ENCODE measurements at places on chromosomes 5 and 9.

GRCh38 chr5:78537821-78538220 is 110.8 kb downstream of the LHFPL2 start:
- DNase-seq, result no peak

- no peak for DNase-seq
Observed at GRCh38 chr9:116760636-116761035, 73.5 kb downstream of the TRIM32 start.

DNA sequence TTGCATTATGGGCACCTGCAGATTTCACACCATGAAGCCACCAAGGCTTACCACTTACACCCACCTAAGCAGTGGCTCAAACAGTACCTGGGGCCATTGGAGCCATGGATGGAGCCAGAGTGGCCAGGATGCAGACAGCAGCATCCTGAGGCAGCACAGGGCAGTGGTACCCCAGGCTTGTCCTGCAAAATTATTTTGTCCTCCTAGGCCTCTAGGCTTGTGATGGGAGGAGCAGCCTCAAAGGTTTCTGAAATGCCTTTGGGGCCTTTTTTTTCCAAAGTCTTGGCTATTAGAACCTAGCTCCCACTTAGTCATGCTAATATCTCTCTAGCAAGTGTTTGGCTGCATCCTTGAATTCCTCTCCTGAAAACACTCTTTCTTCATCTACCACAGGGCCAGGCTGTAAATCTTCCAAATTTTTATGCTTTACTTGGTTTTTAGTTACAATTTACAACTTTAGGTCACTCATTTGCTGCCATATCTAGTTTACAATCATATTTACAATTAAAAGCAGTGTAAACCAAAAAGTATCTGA is 15.7 kb downstream of the TMC1 start:
- no peak for DNase-seq

GRCh38 chr5:118733394-118733793 is 255.0 kb downstream of the DTWD2 start:
- DNase-seq, result no peak

DNA sequence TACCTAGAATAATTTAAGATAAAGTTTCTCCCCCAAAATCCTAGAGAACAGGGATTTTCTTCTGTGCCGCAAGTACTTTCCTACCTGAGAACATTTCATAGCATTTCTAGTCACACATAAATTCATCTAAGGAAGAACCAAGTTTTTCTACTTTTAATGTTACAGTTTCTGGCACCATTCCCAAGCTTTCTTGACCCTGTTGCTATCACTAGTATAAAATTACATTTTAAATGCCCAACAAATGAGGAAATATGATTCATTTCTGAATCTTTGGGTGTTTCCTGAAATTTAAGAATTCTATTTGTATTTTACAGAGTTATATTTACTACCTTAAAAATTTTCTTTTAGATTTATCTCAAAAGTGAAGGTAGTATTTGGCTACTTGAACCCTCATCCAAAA is 137.8 kb downstream of the LPAR1 start:
- DNase-seq, result no peak

- DNase-seq, result no peak
Observed at GRCh38 chr9:32442433-32442832, 58.0 kb downstream of the ACO1 start.

DNA sequence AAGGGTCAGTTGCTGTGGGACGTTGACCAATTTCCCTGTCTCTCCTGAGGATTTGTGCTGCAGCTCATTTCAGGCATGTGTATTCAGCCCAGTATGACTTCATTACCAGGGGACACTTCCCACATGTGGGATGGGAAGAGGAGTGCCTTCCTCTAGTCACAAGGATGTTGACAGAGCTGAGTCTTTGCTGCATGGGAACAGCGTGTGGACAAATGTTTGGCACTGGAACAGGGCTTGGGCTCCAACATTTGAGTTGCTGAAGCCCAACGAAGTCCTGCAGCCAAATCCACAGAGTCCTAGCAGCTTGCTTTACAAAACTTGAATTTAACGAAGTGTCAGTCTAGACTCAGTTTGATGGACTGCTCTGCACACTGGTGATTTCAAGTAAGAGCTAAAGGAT is 283.2 kb downstream of the SH3GL2 start:
- no peak for DNase-seq

- DNase-seq, result no peak
Observed at GRCh38 chr5:73633060-73633459, 7.1 kb downstream of the ARHGEF28 start.

DNA sequence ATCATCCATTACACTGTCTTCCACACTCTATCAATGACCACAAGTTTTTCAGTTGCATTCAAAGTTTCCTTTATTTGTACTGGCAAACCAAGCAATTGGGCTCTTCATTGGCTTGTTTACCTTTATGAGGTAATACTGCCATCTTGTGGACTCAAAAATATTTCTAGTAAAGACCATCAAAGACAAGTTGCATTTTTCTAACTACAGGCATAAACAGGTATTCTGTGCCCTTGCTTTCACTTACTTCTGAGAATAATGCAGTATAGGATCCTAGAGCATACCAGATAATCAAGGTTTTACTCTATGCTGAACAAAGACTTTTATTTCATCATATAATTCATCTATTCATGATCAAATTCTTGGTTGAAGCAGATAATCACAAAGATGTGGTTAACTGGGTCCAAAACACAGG is 173.7 kb upstream of the POU5F2 start:
- DNase-seq, result no peak

DNA sequence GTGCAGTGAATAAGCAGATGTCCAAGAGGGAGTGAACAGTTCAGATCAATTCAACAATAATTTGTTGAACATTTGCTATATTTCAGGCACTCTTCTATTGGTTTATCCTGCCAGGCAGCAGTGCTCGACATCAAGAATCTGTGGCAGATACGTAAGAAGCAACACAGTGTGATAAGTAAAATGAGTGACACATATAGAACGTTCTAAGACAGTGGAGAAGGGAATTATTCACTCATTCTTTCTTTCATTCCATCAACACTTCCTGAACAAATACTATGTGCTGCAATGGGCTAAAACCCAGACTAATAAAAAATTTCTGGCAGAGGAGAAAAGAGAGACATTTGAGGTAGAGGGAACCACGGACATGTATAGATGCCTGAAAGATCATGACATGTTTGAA is 89.9 kb upstream of the GLIS3 start:
- DNase-seq, result no peak

GRCh38 chr5:67680099-67680498 is 483.5 kb upstream of the CD180 start:
- DNase-seq, result no peak

- DNase-seq, result no peak
Observed at GRCh38 chr5:123182072-123182471, 93.0 kb downstream of the PRDM6 start.

DNA sequence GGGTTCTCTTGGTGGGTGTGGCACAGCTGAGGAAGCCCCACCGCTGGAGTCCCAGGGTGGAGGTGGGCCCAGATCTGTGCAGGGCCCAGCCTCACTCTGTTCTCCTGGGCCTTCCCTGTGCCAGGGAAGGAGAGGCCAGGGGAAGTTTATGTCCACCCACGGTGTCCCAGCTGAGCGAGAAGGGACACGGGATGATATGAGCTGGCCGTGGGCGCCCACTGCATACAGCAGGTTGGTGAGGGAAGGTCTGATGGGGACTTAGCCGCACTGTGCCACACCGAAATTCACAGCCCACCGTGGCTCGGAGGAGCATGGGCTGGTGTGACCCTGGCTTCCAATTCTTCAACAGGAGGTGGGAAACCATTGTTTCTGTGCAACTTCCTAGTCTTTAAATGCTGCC is 33.9 kb downstream of the UNC5A start:
- no peak for DNase-seq

- DNase-seq, result no peak
Observed at GRCh38 chr9:3271581-3271980, 254.2 kb downstream of the RFX3 start.

GRCh38 chr5:177361418-177362291 is 3.9 kb downstream of the RGS14 start:
- DNase-seq, result no peak

GRCh38 chr9:37925786-37926736 is 22.1 kb upstream of the SLC25A51 start:
- no peak for DNase-seq

GRCh38 chr9:76716085-76716672 is 48.1 kb upstream of the PCA3 start:
- no peak for DNase-seq

DNA sequence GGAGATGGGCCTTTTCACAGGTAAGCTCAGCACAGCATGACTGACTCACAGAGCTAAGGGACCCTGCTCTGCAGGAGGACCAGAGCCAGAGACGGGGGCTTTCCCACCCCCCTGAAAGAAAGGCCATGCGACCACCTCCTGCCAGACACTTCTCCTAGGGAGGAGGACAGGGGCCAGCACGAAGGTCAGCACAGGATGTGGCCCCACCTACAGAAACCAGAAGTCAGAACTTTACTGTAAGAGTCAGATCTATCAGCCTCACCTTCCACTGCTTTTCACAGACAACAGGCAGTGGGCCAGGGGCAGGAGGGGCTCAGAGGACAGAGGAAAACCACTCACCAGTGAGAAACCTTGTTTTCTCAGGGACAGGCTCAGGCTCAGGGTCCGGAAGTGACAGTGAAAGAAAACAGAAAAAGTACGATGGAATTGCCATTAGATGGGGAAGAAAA is 37.9 kb downstream of the CCNJL start:
- DNase-seq, result no peak

- no peak for DNase-seq
Observed at GRCh38 chr9:19313573-19313972, 66.5 kb downstream of the RPS6 start.

GRCh38 chr5:34767180-34767579 is 71.8 kb upstream of the TTC23L start:
- no peak for DNase-seq

GRCh38 chr5:171582849-171583248 is 163.4 kb downstream of the FGF18 start:
- DNase-seq, result no peak

DNA sequence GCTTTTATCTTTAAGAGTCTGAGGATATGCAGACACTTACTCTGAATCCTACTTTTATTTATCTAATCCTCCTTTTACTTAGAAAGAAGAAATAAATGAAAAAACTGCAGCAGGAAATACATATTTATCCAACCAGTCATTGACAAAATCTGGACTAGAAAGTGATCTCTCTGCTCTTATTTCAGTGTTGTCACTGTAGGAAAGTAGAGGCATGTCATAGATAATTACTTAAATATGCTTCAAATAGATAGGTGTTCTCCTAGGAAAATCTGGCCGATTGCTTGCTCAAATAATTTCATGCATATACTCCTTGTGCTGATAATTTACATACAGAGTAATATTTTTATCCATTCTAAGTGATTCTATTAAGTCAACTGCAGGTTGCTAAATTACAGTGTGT is 2001.9 kb upstream of the C9orf72 start:
- DNase-seq, result no peak

- DNase-seq, result no peak
Observed at GRCh38 chr9:128120061-128120740, 7.3 kb downstream of the PTGES2 start.
